ENCODE measurements at places on chromosomes 3 and 15.

- no peak for DNase-seq
Measured at GRCh38 chr15:69810431-69811354, 287.0 kb downstream of the TLE3 start.

DNA sequence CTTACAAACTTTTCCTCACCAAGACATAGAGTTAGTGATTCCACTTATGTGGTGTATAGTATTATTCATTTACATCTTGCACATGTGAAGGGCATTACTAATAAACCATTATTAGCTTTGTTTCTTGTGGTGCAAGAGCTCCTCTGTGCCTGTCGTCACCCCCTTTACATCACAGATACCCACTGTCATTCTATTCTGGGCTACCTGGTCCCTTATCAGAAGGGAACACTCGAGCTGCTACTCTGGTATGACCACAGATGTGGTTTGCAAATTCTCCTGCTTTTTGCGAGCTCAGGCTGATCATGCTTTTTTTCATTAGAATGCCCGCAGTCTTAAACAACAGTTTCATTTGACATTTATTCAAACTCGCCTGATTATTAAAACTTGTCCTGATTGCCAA lies 13.9 kb upstream of the SENP2 start:
- no peak for DNase-seq

DNA sequence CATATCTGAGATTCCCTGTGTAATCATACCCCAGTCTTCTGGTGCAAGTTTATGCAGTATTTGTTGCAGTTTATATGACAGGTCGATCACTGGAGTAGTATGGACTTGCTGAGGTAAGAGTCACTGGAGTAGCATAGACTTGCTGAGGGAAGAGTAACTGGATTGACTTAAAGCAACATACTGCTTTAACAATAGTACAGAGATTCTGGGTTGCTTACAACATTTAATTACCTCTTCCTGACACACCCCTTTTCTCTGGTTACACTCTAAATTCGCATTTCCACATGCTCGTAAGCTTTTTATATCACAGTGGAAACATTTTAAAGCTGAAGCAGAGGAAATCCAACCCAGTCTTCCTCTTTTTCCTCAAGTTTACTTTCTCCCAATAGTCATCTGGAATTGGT lies 11.8 kb downstream of the AAGAB start:
- DNase-seq: no peak

GRCh38 chr3:10116138-10116460 lies 624 bp downstream of the BRK1 start:
- DNase-seq: no peak

DNA sequence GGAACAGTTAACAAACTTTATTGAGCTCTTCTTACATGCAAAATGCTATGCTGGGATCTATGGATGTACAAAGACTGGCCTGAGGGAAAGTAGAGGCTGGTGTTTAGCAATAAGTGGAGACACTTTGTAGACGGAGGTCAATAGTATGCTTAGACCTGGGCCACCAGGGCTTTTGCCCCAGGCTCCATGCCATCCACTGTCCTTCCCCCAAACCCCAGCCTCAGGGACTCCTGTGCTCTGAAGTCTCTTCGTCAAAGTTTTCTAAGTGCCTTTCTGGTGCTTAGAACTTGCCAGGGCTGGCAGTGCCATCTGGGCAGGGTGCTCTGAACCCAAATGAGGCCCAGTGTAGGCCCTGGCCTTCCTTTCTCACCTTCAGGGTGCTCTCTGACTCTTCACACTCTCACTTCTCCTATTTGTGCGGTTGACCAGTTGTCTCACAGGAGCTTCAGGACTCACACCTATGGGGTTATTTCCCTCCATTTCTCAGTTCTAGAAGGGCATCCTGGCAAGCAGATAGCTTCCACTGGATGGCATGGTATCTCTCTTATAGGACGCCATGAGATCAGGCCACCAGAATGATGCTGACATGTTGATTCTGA lies 21.8 kb upstream of the KCNAB1 start:
- DNase-seq: no peak

GRCh38 chr3:159150180-159150579 lies 348.3 kb downstream of the MFSD1 start:
- no peak for DNase-seq

GRCh38 chr3:125231895-125232294 lies 19.3 kb upstream of the SLC12A8 start:
- no peak for DNase-seq

- no peak for DNase-seq
Measured at GRCh38 chr3:149783576-149783975, 8.8 kb downstream of the ANKUB1 start.

DNA sequence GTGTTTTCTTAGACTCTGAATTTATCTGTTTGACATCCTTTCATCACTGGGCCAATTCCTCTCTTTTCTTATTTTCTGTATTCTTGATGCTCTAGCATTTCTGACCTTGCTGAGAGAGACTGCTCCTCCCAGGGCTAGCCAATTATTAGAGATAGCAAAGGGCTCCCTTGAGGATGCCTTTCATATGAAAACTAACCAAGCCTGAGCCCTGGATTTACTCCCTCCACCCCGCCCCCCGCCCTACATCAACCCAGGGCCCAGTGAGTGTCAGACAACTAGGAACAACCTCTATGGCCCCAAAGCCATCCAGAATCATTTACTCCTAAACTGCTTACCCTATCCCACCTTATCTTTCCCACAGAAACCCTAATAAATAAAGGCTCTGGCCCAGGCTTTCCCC lies 69.7 kb upstream of the LARS2 start:
- DNase-seq: no peak

DNA sequence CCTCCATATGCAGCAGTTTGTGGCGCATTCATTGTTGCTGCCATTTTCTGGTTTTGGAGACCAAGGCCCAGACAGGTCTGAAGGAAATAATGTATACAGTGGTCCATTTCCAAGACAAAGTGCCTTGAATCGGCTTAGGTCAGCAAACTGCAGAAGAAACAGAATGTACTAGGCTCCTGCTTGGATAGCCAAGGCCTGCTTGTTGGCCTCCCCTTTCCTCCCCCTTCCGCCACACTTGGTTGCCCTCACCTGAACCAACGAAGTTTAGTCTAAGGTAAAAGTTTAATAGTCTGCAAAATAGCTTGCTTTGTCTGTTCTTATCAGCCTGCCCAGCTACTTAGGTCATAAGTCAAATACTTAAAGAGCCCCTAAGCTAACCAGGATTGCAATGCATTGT lies 12.0 kb upstream of the RTP3 start:
- DNase-seq: no peak
